ENCODE measurements at places on chromosomes 2 and 18.
A peak's percentile ranks its signal among the peaks of the same experiment; 100 is the strongest.

DNA sequence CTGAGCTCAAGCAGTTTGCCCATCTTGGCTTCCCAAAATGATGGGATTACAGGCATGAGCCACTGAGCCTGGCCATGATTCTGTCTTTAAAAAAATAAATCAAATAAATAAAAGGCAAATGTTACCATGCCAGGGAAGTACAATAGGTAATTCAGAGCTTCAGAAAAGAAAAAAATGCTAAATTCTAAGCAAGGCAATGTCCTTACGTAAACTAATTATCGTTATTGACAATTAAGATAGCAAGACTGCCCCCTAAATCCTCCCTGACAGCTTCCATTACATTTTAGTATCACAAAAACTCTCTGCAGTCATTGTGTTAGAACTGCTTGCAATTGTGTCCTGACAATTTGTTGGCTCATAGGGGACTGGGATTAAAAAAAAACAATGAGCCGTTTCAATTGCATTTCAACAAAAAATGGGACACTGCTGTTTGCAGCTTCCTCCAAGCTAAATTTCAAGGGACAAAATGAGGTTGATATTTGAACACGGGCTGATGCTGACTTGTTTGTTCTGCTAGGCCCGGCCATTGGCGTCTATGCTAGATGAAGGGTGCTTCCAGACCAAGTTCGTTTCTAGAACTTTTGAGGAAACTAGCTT lies 88.9 kb downstream of the MOGAT1 start:
- no peak for DNase-seq

GRCh38 chr2:190103144-190103543 lies 40.6 kb upstream of the MSTN start:
- DNase-seq: no peak

DNA sequence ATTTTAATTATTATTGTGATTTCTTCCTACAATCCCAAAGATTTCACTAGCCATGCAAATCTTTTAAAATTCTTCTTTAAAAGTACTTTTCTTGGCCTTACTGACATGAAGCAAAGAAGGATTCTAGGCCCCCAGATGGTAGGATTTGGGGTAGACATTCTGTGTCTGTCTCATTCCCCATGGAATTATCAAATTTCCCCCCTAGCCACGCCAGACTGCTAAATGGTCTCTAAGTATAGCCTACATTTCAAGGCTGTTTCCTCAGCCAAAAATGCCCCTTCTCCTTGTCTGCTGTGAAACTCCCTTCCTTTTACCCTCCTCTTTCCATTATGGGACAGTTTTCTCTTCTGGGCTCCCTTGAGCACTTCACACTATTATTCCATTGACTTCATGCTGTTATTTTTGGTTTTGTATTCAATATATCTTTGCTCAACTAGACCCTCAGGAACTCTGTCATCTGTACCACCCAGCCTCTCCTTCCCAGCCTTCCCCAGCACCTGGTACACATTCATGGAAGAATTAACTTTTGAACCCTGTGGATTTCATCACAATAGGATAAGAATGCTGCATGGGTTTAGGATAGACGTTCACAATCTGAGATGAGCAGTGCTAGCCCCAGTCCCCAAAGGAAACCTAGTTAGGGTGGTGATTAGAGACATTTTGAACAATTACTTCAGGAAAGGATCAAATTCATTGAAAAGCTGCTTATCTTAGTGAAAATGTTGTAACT lies 21.5 kb upstream of the CYP1B1 start:
- DNase-seq: no peak

DNA sequence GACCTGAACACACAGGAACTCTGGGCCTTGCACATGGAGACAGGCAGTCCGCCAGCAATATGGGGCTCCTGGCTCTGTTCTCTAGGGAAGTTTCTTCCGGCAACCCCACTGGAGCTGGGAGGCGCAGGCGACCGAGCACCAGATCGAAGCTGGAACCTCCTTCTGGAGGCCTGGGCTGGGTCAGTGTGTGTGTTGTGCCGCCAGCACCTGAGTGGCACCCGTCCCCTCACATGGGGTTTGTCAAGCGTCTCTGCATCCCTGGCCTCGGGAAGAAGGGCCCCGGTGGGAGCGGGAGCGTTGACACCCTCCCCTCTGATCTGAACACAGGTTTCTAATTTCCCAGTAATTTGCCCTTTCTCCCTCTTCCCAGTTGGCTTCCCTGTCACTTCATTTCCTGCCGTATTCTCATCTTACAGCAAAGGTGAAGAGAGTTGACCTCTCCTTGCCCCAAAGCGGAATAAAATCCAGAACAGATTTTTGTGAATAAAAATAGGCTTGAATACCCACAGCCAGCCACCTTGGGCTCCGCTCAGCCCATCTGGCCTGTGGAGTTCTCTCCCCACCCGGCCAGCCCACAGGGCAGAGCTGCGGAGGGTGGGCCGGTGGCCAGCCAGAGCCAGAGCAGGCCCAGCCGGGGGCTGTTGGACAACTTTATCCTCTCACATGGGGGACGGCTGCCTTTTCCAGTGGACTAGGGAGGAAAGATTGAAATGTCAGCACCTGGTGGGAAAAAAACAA lies 85.9 kb downstream of the APOB start:
- no peak for DNase-seq

- no peak for DNase-seq
Measured at GRCh38 chr2:23745068-23745725, 181.7 kb downstream of the ATAD2B start.

- DNase-seq: no peak
Measured at GRCh38 chr2:223601018-223601417, 1.1 kb downstream of the SCG2 start.

- DNase-seq: no peak
Measured at GRCh38 chr2:45898819-45899218, 247.3 kb downstream of the PRKCE start.

DNA sequence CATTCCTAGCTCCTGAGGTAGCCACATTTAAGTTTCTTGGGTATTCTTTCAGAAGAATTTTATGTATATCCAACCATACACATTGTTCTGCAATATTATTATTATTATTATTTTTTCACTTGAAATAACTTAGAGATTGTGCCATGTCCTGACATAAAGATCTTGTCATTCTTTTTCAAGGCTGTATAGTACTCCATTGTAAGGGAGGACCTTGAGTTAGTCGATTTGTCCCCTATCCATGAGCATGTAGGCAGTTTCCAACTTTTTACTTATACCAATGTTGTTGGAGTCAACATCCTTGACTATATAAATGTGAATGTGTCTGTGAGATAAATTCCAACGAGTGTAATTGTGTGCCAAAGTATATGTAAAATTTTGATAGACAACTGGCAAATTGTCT lies 891 bp upstream of the EGR4 start:
- no peak for DNase-seq

GRCh38 chr2:156573710-156574109 lies 137.5 kb downstream of the GPD2 start:
- DNase-seq: no peak

DNA sequence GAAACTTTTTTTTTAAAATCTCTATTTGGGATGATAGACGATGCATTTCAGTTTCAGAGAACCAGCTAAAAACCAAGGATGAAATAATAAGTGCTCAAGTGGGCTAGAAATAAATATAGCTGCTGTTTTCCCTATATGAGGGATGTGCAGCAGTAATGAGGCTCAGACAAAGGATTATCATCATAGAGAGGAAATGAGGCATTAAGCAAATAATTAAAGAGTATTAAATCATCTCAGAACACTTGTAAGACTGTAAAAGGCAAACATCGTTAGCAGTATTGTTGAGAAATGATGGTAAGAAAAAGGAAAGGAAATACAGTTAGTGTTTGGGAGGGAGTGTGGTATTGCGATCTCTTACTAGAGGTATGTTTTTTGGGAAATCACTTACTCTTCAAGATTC lies 233.5 kb downstream of the TGIF1 start:
- no peak for DNase-seq

DNA sequence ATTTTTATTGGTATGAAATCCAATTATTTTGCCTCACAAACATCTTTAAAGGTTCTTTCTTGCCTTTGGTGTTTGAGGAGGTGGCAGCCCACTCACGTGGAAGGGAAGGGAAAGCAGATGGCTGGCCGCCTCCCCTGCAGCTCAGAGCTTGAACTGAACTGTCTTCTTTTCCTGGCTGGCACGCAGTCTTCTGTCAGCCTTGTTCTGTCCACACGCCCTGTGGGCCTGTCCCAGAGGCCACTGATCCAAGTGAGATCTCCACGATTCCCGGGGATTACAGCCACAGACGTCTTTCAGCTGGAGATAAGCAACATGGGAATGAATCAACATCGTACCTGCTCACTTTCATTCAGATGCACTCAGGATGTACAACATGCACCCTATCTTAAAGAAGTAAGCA lies 73.3 kb downstream of the TMEM18 start:
- no peak for DNase-seq

DNA sequence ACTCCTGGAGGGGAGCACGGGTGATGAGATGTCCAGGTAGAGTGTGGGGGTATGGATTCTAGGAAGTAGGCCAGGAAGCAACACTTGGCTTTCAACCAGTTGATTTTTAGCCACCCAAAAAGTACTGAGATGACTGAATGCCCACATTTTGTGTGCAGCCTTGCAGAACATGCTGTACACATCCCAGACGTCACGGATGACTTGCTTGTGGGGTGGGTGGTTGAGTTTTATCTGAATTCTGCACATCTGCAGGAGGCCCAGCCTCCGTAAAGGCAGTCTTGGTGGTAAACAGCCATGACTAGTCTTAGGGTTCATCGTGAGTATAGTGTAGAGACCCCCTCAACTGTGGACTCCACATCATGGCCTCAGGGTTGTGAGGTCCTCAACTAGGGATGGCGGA lies 53.3 kb upstream of the CCDC195 start:
- no peak for DNase-seq

DNA sequence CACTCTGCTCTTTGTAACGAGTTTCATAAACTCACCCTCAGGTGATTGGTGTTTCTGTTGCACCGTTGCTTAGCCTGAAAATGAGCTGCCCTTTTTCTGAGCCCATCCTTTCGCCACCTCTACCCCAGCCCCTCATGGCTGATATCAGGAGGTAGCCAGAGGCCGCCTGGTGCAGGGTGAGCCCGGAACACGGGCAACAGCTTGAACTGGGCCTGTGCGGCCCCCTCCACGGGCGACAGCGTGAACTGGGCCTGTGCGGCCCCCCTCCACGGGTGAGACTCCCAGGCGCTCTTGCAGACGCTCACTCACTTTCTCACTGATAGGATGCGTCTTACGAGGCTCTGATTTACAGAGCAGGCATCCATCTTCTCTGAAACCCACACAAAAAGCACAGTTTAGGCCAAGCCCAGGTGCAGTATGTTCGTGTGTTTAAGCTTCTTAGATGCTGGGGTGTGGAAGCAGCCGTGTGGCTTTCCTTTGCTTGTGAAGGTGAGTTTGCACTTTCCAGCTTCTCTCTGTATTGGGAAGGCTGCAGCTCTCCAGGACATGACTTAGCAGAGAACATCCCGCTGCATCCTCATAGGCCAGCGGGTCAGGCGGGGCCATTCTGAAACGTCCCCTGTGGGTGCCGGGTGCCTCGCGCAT lies 83.5 kb downstream of the NFATC1 start:
- DNase-seq: no peak

DNA sequence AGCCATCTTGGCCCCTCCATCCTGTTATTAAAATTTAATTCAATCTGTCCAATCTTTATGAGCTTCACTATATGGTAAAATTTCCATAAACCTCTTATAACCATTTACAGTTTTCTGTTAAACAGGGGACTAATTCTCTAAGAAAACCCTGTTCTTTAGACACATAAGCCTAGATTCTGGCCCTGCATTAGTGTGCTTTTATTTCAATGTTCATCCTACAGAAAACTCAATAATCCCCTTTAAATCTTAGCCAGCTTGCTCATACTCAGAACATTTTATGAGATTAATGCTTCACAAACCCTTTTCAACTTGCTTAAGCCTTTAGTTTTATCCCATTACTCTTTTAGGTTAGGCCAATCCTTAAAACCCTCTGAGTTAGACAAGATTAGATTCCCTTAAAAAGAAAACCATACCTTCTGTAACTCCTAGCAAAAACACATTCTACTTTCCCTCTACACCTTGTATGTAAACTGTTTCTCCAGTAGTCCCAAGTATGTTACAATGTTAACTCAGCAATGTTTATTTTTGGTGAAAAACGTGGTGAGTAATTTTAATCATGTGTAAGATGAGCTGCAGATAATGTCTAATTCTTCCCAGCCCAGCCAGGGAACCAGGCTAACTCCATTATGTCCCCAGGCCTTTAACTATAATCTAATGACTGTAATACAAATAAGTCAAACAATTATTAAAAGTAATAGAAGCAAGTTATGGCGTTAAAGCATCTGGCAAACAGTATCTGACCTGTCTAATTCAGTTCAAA lies 1953.4 kb upstream of the LRRTM1 start:
- no peak for DNase-seq

GRCh38 chr2:10477443-10478297 lies 29.5 kb upstream of the ODC1 start:
- no peak for DNase-seq

GRCh38 chr18:30814446-30814845 lies 228.1 kb downstream of the DSC3 start:
- DNase-seq: no peak

GRCh38 chr18:50727721-50728471 lies 91.9 kb downstream of the MRO start:
- no peak for DNase-seq

- no peak for DNase-seq
Measured at GRCh38 chr2:158984604-158985135, 16.2 kb downstream of the TANC1 start.

GRCh38 chr2:234044157-234044556 lies 6.3 kb upstream of the SPP2 start:
- DNase-seq: no peak

DNA sequence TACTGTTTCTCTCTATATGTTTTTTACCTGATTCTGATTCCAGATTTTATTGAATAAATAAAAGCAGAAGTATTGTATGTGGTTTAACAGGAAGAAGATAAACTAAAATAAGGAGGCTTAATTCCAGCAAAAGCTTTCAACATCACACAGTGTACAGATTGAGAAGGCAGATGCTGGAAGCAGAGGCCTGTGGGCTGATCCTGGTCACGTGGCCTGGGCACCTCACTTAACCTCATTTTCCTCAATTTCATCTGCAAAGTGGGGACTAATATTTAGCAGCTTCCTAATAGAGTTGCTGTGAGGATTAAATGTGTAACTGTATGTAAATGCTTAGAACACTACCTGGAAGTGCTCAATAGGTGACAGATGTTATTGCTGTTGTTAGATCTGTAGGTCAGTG lies 58.0 kb downstream of the CDCA7 start:
- DNase-seq: no peak

DNA sequence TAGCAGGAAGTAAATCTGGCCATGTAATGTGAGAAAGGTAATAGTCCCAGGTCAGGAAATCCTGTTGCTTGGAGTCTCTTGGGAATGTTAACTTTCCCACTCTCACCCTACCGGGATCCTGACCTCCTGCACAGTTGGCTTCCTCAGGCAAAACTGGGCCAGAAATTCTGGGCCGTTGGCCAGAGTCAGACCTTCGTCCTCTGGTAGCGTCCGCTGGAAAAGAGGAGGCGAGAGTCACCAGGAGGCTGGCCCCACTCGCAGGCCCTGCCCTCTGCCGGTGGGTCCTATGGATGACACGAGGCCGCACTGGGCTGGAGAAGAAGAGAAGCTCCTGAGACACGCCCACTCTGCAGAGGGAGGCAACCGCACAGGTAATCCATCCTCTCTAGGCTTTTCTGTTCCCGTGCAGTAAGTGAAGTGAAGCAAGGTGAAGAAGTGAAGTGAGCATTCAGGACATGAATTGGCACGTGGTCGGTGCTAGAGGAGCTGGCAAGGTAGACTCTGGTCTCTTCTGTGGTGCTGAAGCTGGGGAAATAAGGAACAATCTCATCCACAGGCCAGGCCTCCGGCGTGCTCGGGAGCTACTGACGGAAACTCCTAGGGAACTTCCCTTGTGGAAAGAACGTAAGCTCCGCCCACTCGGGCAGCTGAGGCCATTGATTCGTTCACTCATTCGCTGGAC lies 182.7 kb upstream of the GLI2 start:
- DNase-seq: peak; percentile 36

Data from activated T-cell treated with anti-CD3 and anti-CD28 coated beads for 48 hours (primary cell).